CD4-positive, alpha-beta T cell treated with Interleukin-15 for 1 hour (primary cell): ENCODE measurements at places on chromosomes 6 and 20.
A peak's percentile ranks its signal among the peaks of the same experiment; 100 is the strongest.

- no peak for DNase-seq
These were observed 96.4 kb upstream of the TAB2 start for GRCh38 chr6:149220882-149221773.

DNA sequence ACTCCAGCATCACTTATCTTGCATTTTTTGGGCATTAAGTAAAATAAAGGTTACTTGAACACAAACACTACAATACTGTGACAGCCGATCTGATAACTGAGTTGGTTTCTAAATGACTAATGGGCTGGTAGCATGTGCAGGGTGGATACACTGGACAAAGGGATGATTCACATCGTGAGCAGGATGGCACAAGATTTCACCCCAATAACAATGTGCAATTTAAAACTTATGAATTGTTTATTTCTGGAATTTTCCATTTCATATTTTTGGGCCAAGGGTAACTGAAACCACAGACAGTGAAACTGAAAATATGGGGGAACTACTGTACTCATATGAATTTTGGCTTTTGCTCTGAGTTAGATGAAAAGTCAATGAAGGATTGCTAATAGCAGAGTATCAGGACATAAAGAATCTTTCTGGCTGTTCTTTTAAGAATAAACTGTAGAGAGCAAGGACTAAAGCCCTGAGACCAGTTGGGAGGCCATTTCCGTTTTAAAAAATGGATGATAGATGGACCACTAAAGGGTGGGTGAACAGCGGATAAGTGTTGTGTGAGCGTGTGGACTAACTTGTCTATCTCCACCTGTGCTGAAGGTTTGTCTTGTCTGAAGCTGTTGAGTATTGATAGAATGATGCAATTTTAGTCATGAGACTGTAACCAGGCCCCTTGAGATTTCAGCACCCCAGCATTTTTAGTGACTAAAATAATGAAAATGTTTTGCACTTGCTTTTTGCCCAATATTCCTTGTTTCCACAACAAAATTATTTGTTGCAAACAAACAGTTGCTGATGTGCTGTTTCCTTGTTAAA lies 8.2 kb downstream of the SPINT3 start:
- no peak for DNase-seq

GRCh38 chr6:107750176-107750797 lies 73.8 kb downstream of the SCML4 start:
- DNase-seq: no peak

- no peak for DNase-seq
These were observed 13.5 kb downstream of the USP45 start for GRCh38 chr6:99501762-99502161.

DNA sequence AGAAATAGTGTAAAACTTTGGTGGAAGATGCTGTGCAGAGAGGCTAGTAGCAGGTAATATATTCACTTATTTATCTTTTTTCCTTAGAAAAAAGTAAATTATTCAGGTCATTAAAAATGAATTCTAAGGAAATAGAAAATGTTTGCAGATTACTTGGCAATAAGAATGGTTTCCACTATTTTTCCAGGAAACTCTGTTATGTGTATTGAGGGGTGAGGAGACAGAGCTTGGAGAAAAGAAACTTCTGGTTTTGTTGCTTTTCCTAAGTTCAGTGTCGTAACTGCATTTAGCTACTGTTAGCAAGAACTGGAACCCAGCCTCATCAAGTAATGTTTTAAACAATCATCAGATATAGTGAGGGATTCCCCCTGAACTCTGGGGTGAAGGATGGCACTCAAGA lies 79.2 kb upstream of the SMLR1 start:
- DNase-seq: no peak

DNA sequence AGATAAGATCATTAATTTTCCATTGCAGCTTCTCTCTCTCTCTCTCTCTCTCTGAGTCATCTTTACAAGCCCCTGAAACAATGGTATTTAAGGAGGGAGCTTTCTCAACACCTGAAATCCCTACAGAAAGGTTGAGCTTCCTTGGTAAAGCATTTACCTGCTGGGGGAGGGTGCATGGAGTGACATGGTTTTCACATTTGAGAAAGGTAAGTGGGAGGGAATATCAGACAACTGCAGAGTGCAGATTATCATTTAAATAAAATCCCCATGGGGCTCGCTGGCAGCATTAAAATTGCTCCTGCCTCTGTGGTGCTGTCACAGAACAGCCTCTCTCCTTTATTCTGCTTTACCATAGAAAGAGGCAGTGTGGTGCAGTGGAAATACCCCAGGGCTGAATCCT lies 10.3 kb upstream of the PDYN start:
- no peak for DNase-seq

DNA sequence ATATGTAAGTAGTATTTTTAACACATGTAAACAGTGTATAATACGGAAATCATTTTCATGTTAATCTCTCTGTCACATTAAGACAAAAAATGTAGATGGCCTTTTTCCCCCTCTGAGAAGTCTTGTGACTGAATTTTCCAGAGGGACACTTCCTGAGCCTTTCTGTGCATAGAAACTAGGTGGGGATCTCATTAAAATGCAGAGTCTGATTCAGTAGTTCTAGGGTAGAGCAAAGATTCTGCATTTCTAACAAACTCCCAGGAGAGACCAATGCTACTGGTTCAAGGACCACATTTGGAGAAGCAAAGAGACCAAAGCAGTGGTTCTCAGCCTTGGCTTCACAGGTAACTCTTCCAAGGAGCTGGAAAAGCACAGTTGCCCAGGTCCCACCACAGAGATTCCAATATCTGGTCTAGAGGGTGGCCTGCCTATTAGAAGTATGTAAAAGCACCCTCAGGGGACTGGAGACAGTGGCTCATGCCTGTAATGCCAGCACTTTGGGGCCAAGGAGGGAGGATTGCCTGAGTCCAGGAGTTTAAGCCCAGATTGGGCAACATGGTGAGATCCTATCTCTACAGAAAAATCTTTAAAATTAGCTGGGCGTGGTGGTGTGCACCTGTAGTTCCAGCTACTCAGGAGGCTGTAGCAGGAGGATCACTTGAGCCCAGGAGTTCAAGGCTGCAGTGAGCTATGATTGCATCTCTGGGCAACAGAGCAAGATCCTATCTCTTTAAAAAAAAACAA lies 378.5 kb downstream of the KIF16B start:
- no peak for DNase-seq

GRCh38 chr20:47205577-47206123 lies 150.8 kb downstream of the ZMYND8 start:
- peak; percentile 64 for DNase-seq

DNA sequence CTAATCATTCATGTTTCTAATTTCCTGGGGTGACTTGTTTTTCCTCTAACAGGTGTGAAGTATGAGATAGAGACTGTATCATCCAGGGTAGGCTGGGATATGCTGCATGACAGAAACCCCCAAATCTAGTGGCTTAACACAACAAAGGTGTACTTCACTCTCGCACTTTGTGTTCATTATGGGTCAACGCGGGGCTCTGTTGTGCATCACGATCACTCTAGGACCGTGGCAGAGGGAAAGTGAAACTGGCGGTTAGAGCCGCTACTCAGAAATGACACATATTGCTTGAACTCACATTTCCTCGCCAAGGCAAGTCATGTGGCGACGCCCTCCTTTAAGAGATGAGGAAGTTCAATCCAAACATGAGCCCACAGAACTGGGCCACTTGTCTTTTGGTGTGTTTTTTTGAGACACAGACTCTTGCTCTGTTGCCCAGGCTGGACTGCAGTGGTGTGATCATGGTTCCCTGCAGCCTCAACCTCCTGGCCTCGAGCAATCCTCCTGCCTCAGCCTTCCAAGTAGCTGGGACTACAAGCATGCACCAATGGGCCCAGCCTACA lies 41.3 kb downstream of the PCNA start:
- peak; percentile 86 for DNase-seq

DNA sequence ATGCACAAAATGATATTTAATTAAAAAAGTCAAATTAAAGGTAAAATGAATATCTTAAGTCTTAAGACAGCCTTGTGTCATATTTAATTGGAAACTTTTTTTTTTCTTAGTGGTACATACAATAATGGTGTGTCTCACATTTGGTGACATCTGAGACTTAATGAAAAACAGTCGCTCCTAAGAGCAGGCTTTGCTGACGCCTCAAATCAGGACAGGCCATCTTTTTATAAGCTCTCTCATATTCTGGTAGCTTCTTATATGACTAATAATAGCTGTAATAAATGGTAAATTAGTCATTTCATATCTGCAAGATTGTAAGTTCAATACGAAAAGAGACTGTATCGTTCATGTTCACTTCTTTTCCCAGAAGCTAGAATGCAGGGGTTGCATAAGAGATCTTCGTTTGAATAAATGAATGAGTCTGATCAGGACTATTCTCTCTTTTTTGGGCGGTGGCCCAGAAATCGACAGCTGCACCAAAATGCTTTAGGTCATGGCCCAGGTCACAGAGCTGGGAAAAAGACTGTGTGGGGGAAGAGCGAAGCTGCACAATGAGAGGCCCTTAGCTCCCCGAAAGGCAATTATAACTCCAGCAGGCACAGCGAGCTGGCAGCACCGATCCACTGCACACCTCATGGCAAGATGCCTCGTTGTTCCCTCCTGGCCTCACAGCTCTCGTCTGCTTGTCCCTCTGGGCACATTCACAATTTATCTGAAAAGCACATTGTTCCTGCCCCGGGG lies 69.4 kb downstream of the NRN1 start:
- DNase-seq: no peak

DNA sequence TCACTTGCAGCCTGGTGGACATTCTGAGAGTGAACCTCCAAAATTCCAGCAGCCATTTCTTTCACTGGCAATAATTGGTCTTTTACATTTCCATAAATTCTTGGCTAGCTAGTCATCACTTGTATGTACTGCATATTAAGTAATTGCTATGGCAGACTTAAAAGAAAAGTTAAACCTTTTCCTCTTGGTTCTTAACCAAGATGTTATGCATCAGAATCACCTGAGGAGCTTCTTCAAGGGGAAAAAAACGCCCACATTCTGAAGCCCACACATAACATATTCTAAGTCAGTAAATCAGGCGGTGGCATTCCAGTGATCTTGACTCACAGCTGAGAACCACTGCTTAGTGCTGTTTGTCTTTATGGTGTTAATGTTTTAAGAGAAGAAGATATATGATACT lies 37.0 kb downstream of the CDC40 start:
- no peak for DNase-seq

DNA sequence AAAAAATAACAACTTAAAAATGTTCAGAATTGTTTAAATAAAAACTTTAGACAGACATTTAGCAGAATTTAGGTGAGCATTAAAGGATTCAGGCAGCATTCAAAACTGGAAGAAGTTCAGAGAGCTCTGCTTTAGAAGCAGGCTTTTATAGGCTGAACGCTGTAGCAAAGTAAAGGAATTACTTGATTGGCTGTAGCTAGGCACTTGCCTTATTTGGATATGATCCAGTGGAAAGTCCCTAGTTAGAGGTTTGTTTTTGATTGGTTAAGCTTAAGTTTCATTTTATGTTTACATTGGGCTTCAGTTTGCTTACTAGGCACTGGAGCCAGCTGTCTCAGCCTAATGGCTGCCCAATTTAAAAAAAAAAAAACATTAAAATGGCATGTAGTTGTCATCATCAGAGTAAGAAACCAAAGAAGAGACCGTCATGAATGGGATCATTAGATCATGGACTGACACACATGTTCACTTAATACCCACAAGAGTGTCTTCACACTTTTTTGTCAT lies 65.1 kb downstream of the CBFA2T2 start:
- DNase-seq: peak; percentile 63

GRCh38 chr6:87829622-87830121 lies 127.6 kb upstream of the AKIRIN2 start:
- DNase-seq: no peak
